T-helper 22 cell (primary cell): ENCODE measurements at places on chromosomes 3 and 15.

DNA sequence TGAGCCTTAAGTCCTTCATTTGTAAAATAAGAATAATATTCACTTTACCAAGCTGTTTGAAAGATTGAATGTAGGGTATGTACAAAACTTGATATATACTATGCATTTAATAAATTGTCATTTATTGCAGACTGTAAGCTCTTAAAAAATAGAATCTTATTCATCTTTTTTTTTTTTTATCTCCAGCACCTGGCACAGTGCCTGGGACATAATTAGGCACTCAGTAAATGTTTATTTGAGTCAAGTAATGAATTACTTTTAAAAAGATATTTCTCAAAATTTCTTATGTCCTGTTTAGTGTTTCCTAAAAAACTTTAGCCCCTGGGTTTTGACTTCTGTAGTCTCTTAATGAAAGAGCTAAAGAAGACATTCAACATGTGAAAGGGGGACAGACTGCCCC lies 71.7 kb downstream of the TOP2B start:
- no peak for DNase-seq

GRCh38 chr15:75181780-75182179 lies 19.9 kb upstream of the C15orf39 start:
- no peak for DNase-seq

GRCh38 chr3:120460862-120461261 lies 10.1 kb upstream of the FSTL1 start:
- DNase-seq = no peak

- no peak for DNase-seq
Measured at GRCh38 chr3:126117212-126117611, 33.3 kb upstream of the SLC41A3 start.
